ENCODE measurements at places on chromosomes 12 and 14.

GRCh38 chr12:29519585-29520182 is 22.2 kb upstream of the OVCH1 start:
- peak; percentile 3 for DNase-seq

GRCh38 chr14:52026901-52027300 is 37.6 kb downstream of the RTRAF start:
- DNase-seq, result no peak

- no peak for DNase-seq
Measured at GRCh38 chr14:88166616-88167015, 156.5 kb downstream of the KCNK10 start.

DNA sequence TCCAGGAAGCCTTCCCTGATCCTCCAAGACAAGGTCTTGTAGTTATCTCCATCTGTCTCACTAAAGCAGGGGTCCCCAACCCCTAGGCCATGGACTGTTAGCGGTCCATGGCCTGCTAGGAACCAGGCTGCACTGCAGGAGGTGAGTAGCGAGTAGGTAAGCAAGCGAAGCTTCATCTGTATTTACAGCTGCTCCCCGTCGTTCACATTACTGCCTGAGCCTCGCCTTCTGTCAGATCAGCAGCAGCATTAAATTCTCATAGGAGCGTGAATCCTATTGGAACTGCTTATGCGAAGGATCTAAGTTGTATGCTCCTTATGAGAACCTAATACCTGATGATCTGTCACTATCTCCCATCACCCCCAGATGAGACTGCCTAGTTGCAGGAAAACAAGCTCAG is 12.4 kb upstream of the NFYB start:
- DNase-seq, result no peak

GRCh38 chr12:30687265-30687986 is 8.2 kb downstream of the IPO8 start:
- DNase-seq, result no peak

DNA sequence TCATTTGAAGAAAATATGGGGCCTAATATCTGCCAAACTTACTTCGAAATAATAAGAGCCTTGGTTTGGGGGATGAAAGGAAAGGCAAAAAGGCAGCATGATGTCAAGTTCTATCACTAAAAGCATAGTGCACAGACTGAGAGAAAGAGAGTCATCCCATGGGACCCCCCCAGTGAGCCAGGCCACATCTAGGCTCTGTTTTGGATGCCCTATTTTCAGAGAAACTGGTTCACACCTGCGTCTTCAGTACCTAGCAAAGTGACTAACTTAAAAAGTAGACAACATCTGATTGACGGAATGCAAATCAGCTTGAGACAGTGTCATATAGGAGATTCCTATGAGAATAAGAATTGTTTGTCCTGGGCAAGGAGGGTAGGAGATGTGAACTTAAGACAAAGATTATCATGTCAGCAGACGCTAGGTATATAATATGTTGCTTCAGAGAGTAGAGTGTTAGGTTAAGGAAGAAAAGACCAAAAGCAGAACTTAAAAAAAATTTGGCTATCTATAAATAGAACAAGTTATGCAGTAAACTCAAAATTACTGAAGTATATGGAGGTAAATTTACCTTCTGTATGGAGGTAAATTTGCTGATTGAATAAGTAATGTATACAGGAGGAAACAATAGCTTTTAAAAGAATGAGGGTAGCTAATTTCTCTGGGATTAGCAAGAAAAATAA is 148.2 kb downstream of the SLC41A2 start:
- DNase-seq, result no peak

GRCh38 chr12:94707892-94708291 is 57.5 kb upstream of the TMCC3 start:
- DNase-seq, result no peak

DNA sequence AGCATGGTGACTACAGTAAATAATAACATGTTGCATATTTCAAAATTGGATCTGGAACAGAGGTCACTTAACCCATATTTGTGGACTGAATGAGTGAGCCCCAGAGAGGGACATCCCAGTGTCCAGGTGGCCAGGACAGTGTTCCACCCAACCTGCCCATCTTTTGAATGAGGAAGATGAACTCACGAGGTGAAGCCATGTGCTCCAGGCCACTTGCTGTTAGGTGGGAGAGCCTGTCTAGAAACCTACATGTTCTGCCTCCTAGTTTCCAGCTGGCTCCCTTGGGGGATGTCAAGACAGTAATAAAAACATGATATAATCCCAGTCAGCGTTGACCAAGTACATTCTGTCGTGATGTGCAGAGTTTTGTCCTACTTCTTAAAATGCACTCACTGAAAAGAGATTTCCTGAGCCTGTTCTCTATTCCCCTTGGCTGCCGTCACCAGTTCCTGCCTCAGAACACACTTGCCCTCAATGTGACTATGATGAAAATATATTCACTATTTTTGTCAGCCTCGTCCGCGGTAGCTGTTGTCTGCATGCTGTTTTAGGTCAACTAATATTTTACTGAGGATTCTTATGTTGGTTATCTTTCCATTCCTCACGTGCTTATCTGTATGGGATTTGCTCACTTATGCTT is 25.7 kb downstream of the TSPAN9 start:
- no peak for DNase-seq

DNA sequence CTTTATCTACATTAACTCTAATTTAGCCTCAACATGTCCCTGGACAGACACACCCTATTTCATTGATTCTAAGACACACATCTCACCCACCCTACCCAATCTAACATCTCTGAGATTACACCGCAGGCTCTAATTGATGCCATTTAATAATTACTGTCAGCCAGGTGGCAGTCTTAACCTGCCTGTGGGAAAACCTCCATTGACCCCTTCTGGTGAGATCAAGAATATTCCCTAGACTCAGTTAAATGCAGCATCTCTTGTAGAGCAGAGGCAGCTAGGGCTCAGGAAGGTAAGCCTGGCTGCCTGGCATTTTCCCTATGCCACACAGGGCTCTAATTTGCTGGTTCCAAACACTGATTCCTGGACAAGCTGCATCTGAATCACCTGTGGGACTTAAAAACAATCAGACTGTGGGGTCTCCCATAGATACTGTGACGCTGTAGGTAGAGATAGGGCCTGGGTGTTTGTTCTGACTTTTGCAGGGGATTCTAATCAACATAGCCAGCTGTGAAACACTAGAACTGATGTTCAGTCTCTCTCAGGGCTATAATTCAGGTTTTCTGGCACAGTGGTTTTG is 14.3 kb downstream of the MCRS1 start:
- no peak for DNase-seq

DNA sequence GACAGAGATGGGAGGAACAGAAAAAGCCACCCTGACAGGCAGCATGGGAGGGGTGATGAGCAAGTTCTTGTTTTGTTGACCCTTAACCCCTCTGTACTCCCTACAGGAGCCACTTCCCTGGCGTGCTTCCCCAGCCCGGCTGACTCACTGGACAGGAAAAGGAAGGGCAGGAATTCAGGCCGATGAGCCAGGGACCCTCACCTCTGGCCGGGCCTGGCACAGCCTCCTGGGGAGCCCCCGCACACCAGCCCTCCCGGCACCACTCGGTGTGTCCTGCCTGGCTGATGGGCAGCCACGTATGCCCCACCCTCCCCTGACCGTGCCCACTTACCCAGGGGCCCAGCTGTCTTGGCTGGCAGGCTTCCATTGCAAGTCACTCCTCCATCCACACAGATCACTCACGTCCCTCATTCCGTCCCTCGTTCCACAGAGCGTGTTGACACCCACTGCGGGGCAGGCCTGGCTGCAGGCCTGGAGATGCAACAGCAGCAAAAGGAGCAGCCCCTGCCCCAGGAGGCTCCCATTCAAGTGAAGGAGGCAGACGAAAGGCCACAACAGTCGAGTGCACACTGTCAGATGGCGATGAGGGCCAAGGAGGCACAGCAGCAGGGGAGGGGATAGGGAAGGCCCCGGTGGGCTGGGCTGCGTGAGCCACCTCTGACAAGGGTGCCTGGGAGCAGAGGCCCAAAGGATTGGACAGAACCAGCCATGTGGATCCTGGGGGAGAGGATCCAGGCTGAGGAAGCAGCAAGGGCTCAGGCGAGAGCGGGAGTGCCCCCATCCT is 19.7 kb upstream of the CD9 start:
- DNase-seq, result no peak

- DNase-seq, result peak; percentile 25
Measured at GRCh38 chr14:77040741-77041653, 12.5 kb upstream of the IRF2BPL start.

DNA sequence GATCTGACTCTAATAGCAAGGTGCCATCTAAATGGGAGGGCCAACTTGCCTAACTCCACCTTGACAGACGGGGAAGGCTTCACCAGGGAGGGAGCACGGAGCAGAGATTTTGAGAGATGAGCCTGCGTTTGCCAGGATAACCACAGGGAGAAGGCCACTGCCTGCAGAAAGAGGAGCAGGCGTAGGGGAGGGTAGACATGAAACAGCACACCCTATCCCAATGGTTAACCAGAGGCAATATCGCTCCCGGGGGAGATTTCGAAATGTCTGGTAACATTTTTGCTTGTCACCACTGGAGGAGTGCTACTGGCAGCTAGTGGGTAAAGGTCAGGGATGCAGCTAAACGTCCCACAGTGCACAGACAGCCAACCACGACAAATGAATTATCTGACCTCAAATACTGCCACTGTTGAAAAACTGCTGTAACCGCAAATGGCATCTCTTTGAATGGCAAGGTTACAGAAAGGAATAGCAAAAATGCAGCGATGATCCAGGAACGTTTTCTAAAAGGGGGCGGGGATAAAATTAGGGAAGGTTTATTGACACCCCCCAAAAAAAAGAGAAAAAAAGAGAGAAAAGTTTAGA is 126.0 kb upstream of the ATF7IP start:
- DNase-seq, result no peak

- no peak for DNase-seq
Measured at GRCh38 chr14:34111505-34111904, 160.6 kb upstream of the EGLN3 start.

GRCh38 chr12:3281588-3282383 is 204.6 kb downstream of the TSPAN9 start:
- DNase-seq, result no peak

DNA sequence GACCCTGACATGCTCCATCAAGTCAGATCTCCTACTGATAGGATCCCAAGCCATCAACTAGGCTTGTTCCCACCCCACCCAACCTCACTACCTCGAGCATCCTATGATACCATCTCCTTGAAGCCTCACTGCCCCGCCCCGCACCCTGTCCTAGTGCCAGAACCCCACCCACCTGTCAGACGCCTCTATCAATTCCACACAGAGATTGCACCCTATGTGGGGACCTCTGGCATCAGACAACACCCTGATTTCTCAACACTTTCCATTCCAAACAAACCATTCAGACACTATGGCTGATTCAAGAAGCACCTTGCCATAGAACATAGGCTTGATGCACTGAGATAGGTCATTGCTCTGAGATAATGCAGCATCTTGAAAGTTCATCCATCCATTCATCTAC is 3.1 kb upstream of the GLTP start:
- DNase-seq, result no peak

DNA sequence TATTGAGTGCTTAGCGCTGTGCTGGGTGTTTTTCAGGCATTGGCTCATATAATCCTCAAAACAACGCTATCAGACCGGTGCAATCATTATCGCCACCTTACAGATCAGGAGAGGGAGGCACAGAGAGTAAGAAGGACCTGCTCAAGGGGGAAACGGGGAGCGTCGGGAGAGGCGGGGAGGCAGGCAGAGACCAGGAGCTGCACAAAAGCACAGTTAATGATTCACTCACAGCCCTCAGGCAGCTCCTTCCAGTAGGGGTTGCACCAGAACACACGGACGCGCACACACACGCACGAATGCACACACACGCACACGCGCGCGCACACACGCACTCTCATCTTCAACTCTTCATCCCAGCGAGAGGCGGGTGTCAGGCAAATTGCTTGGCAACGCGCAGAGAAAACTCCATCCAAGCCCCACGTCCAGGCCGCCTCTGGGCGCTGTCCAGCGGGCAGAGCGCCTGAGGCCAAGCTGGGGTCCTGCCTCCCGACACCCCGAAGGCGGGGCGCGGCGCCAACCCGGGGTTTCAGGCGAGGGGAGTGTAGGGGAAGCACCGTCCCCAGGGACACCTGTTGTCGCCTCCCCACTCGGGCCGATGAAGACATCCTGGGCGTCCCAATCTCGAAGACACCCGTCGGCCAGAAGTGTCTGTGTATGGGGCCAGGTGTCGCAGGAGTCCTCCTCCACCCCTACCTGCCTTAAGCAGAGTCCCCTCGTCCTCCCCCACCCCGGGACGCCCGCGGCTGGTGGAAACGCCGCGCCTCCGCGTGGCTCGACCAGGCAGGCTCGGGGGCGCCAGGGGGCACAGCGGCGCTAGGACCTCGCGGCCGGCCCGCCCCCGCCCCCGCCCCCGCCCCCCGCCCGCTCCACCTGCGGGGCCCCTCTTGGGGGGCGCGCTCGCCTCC is 35.5 kb upstream of the STON2 start:
- no peak for DNase-seq

DNA sequence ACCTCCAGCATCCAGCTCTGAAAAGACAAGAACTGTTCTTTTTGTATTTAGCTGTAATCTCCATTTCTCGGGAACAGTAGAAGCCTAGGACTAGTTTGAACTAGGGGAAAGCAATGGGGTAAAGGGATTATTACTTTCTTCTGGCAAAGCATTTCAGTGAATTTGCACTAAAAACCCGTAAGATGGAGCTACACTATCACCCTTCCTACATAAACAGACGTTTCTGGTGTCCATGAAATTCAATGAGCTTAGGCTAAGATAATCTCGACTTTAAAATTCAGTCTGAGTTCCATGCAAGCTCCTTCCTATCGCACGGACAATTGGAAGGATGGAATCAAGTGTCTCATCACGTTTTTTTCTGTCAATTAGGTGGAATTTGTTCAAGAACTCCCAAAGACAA is 24.0 kb downstream of the ACSM4 start:
- DNase-seq, result no peak

DNA sequence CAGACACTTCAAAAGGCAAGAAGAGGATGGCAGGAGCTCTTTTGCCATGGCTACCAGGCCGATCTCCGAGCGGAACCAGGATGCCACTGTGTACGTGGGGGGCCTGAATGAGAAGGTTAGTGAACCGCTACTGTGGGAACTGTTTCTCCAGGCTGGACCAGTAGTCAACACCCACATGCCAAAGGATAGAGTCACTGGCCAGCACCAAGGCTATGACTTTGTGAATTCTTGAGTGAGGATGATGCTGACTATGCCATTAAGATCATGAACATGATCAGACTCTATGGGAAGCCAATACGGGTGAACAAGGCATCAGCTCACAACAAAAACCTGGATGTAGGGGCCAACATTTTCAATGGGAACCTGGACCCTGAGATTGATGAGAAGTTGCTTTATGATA is 9.8 kb downstream of the GARIN2 start:
- no peak for DNase-seq

GRCh38 chr12:81077686-81078441 is at the start of gene ACSS3:
ACSS3 (plus strand) TSS chr12:81078079; CDS start chr12:81078121, 42 bp downstream.
- no peak for DNase-seq

DNA sequence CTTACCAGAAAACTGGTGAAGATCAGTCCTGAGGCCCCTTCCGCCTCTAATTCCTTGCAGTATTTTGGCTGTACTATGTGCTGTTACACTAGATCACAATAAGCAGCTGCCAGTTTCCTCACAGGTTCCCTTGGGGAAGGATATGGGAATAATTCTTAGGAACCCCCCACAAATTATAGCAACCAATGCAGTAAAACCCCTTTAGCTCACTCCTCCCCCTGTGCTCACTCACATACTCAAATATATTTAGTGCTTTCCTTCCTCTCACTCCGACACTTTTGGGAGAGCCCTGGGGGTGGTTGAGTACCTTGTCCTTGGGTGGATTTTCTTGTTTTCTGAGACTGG is 162.7 kb downstream of the ETV6 start:
- DNase-seq, result no peak

Measured in activated CD4-positive, alpha-beta T cell treated with anti-CD3 and anti-CD28 coated beads, Interleukin-2, amount 50 U/mL, for 4 hours (primary cell).